ENCODE measurements at places on chromosomes 1 and 21.
A peak's percentile ranks its signal among the peaks of the same experiment; 100 is the strongest.

DNA sequence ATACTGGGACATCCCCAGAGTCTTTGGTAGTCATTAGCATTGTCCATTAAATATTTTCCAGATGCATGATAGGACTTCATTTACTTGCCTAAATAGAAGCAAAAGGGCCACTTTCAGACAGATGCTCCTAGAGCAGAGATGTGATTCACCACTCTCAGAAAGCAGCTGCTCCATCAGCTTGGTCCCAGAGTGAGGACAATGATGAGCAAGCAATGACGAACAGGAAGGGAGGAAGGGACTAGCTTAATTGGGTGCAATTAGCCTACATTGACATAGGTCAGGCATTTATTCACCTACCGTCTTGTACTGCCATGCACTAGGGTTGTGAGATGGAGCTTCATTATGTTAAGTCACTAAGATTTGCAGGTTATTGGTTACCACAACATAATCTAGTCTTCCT lies 85.1 kb upstream of the PLXNA2 start:
- no peak for DNase-seq

DNA sequence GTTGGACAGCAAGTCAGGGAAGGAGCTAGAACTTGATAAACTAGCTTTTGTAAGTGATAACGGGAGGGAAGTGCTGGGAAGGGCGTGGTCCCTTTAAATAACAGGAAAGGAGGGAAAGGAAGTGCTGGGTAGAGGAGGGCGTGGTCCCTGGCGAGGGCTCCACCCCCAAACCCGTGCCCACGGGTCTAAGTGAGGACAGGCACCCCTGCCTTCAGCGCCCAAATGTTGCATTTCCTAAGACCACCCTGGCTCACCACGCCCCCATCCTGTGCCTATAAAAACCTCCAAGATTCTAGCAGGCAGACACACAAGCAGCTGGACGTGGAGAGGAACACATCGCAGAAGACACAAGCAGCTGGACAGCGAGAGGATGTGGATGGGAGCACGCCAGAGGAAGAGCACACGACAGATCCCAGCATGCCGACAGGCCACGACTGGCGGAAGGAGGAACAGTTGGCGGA lies 58.5 kb downstream of the PALMD start:
- no peak for DNase-seq

GRCh38 chr1:9505143-9505542 lies 34.1 kb upstream of the SLC25A33 start:
- DNase-seq = no peak

GRCh38 chr1:71224741-71225377 lies 144.0 kb upstream of the ZRANB2 start:
- DNase-seq = no peak

DNA sequence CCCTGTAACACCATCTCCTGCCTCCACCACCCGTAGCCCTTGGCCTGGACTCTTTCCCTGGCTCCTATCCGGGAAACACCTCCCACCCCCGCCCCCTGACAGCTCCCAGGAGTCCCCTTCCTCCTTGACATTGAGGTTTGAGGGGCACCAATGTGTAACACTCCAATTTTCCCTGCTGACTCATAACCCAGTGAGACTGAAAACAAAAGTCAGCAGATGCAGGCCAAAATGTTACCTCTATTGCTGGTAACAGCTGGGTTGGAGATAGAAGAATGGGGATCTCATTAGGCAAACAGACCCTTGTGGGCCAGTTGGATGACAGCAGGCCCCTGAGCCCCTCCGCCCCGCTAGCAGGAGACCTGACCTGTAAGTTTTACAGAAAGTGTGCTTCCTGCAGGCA lies 237.2 kb downstream of the KAZN start:
- DNase-seq = no peak

DNA sequence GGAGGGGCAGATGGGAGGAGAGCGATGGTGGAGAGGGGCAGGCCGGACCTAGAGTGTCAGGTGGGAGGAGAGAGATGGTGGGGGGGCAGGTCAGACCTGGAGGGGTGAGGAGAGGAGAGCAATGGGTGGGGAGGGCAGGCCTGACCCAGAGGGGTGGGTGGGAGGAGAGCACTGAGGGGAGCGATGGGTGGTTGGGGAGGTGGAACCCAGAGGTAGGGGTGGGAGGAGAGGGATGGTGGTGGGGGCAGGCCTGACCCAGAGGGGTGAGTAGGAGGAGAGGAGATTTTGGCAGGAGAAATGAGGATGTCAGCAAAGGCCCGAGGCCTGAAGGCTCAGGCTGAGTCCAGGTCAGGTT lies 157.3 kb upstream of the VAMP3 start:
- DNase-seq = no peak

DNA sequence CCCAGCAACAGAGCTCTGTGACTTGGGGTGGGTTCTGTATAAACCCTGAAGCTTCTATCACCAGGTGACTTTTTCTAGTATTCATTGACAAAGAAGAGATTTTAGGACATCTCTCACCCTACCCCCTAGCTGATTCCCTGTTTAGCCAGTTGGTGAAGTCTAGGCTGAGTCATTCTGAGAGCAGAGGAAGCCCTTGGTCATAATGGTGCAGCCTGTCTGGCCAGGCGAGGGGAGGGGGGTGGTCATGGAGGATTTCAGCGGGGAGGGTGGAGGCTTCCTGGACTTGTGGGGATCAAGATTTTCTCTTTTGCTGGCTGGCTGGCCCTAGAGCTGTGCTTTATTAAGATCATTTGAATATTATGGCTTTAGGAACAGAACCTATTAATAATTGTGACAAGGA lies 262.6 kb downstream of the CAMTA1 start:
- DNase-seq = no peak

DNA sequence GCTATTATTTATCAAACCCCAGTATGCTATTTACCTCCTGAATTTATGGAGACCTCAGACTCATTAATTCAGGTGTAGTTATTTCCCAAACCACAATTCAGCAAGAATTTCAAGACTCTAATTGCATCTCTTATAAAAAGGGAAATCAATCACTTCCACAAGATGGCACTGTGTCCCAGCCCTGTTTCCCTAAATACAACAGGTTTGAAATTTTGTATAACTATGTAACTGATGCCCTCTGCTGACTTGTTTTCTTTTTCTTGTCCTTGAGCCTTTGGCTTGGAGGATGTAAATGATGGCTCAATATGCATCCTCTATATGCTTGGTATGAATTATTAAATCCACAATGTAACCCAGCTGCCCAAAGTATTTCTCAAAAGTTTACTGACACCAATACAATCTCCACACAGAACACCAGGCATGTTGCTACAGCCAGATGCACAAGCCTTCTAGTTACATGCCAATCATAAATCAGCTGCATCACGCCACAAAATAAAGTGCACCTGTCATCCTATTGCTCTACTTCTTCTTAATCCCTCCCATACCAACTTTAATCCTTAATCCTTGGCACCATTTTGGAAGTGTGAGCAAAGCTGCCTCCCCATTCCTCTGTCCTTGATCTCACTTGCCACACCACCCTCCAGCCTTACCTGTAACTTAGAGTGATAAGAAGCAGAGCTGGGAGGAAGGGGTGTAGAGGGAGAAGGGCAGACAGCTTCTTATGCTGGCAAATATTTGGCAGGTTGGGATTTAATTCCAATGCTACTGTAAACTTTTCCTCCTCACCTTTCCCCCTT lies 9.0 kb downstream of the C1orf105 start:
- peak; percentile 87 for DNase-seq

- no peak for DNase-seq
Measured at GRCh38 chr1:222084996-222085395, 343.1 kb upstream of the DUSP10 start.

DNA sequence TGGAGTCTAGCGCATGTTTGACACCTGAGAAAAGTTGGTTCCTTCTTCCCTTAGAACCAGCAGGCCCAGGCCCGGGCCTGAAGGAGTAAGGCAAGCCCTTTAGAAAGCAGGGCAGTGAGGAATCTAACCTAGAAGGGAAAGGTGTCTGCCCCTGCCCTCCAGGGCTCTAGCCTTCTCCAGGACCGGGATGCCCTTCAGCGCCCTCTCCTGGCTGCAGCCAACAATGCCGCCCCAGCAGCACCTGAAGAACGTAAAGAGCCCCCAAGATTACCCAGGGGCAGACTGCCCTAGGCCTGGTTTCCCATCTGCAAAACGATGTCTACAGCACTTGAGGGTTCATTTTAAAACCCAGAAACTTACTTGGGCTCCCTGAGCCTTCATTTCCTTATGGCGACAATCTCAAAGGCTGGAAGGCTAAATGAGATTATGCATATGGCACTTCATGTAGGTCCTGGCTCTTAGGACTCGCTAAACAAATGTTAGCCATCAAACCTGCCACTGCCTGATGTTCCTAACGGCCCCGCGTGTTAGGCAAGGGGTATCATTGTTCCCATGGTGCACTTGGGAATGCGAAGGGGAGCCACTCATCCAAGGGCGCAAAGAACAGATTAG lies 106.7 kb upstream of the KLHDC7A start:
- no peak for DNase-seq

DNA sequence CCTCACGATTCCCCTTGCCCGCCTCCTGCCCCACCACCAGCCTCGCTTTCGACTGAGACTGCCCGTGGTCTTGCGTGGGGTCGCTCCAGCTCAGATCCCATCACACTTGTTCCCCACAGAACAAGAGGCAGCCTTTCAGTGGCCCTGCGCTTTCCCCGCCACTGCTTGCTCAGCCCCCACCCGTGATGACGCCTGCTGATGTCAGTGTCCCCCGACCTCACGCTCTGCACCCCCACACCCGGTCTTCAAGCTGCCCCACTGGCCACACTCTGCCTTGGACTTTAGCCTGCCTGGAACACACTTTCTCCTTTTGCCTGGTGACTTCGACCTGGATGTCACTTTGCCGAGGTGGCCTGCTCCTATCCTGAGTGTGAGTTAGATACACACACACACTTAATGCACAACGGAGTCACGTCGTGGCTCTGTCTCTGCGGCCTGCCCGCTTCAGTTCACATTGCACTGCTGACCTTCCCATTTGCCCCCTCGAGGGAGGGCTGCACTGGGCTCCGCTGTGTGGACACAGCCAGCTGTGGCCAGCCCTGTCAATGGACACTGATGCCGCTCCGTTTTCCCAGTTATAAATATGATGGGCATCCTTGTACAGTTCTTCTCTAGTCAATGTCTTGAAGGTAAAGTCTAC lies 13.0 kb downstream of the AGPAT3 start:
- DNase-seq = no peak

- no peak for DNase-seq
Measured at GRCh38 chr21:27614231-27614630, 647.3 kb upstream of the ADAMTS5 start.

- DNase-seq = no peak
Measured at GRCh38 chr1:37012226-37012625, 22.1 kb downstream of the GRIK3 start.

GRCh38 chr1:19644681-19645410 lies 735 bp downstream of the NBL1 start:
- DNase-seq = no peak

GRCh38 chr1:184222652-184223052 lies 164.2 kb upstream of the C1orf21 start:
- DNase-seq = peak; percentile 80

Data from COLO829 (cell line).